AG20443 (cell line): ENCODE measurements at places on chromosomes 13 and 19.

GRCh38 chr13:65825039-65825438, 1405.1 kb downstream of the PCDH9 start:
- DNase-seq = no peak

DNA sequence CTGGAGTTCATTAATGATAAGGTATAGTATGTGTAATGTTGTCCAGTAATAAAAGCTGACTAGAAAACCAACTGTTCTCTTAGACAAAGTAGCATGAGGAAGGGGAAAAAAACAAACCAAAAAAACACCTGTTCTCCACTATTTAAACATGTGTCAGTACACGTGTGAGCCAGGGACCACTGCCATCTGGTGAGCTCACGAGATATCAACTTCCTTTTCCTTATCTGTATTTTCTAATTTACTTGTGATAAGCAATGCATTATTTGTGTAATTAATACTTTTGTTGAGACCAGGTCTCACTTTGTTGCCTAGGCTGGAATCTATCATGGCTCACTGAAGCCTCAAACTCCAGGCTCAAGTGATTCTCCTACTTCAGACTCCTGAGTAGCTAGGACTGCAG, 4.3 kb upstream of the SIX5 start:
- DNase-seq = no peak

DNA sequence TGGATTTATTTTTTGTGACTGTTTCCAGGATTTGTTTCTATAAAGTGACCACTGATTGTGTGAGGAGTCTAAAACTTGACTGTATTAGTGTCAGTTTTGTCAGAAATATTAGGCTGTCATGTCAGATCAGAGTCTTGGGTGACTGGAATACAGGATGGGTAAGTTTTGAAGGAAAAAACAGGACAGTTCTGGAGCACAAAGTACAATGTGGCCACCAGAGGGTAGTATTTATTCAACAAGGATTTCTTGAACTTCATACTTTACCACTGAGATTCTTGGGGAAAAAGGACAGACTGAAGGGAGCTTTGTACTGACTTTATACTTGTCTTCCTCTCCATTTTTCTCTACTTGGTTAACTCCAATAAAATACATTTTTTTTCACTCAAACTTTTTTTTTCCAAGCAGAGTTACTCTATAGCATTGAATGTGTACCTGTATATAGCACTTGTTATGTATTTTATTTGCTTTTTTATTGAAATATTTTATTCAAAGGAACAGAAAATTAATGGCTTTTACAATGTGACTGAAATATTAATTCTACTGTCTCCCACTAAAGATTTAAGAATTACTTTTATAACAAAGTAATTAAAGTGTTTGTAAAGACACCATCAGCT, 51.1 kb downstream of the LMO7 start:
- DNase-seq = peak; percentile 22

DNA sequence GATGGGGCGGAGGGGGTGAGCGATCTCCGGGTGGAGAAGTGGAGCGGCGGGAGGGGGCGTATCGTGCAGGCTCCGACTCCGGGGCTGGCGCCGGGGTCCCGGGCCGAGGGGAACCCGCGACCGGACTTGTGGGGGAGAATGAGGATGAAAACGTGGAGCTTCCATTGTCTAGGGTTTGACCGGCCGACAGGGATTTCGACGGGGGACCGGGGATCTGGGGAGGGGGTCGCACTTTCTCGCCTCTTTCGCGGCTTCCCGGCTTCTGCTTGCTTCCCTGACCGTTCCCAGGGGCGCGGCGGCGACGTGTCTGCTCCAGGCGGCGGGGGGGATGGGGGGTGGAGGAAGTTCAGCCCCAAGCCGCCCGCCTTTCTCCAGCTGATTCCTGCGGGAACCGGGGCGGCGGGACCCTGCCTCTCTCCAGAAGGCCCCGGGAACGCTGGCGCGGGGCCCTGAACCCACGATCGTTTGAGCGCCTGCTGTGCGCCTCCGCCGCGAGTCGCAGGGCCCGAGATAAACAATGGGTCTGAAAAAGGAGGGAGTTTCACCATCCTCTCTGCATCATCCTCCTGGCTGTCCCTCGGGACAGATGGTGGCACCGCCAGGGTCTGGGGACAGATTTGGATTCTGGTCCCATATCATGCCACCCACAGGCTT, 790 bp downstream of the TPM4 start:
- no peak for DNase-seq

- no peak for DNase-seq
Observed at GRCh38 chr13:71605744-71606143, 261.3 kb downstream of the DACH1 start.

- DNase-seq = no peak
Observed at GRCh38 chr13:51292000-51292565, 47.4 kb upstream of the SERPINE3 start.

DNA sequence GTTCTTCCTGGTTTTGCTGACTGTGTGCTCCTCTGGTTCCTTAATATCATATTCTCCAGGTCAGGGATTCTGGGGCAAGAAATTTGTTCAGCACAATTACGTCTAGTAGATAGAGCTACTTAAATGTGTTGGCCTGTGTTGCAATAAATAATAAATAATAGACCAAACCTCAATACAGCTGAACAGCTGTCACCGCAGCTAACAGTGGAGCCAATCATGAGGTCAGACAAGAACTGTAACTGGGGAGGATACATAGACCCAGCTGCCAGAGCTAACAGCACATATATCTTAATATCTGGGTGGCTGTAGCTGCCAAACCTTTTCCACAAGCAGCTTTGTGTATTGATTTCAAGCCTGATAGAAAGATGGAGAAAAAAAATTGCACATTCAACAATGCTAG, 1596.3 kb upstream of the PCDH20 start:
- DNase-seq = no peak

- DNase-seq = no peak
Observed at GRCh38 chr19:43818500-43818899, 8.6 kb upstream of the ZNF283 start.

- no peak for DNase-seq
Observed at GRCh38 chr13:87498681-87499080, 172.5 kb upstream of the SLITRK5 start.

- DNase-seq = peak; percentile 65
Observed at GRCh38 chr19:18496167-18496979, 25.5 kb downstream of the ELL start.

DNA sequence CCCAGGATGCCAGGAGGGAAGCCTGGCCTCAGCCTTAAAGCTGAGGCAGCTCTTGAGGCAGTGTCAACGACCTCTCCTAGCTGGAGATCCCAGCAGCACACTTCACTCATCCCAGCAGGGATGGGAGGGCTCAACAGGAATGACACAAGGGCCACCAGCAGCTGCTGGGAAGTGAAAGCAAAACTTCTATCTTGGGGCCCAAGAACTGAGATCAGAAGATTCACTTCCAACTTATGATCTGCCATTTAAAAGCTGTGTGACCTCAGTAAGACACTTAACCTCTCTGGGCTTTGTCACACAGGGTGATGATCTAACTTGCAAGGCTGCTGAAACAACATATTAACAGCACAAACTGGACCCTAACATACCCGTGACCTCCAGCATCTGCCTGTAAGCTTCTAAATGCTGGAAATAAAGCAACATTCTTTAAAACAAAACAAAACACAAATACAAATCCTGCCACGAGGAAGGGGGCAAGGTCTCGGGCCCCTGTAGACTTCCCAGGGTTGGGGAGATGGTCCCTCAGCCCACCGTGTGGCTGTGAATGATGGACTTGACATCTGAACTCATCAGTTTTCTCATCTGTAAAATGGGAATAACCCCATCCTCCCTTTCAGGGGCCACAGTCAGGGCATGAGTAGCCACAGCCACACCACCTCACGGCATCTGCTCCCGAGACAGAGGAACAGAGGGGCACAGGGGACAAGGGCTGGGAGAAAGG, 22.7 kb downstream of the ELL start:
- no peak for DNase-seq

DNA sequence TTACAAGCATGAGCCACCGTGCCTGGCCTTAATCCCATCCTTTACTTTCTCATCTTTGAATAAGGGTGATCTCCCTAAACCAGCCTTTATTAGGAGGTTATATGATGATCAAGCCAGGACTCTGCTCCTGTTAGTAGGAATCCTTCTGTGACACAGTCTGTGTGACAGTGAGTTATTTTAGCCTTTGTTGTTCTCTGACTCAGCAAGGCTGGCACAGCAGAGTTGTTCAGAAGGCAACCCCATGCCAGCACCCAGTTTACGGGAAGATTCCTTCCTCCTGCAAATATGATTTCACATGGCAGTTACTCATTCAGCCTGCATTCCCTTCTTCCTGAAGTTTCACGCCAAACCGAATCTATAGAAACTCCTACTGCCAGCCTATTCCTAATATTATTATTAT, 10.5 kb upstream of the MIER2 start:
- no peak for DNase-seq

- no peak for DNase-seq
Observed at GRCh38 chr13:22081430-22081829, 410.6 kb downstream of the FGF9 start.

- DNase-seq = no peak
Observed at GRCh38 chr13:53090461-53090860, 61.8 kb downstream of the OLFM4 start.

GRCh38 chr13:103437651-103438050, 371.4 kb upstream of the SLC10A2 start:
- DNase-seq = no peak

GRCh38 chr19:13990085-13990484, 16.0 kb downstream of the RFX1 start:
- no peak for DNase-seq
